Psoas muscle (tissue), 8 donors: ENCODE measurements at places on chromosomes 5 and 9. TPM values are rescaled to one million over a fixed set of nuclear protein-coding genes. Genes with fewer than 3 reads are reported as not detected.

IRX2 gene
- total RNA-seq = not detected

BAAT gene
- total RNA-seq = 0.15 TPM

TMEM252 gene
- not detected for total RNA-seq

C5orf58 gene
- total RNA-seq = not detected

ZDHHC11B gene
- 3.5 TPM for total RNA-seq

MZB1 gene
- 1.2 TPM for total RNA-seq

DCTN3 gene
- 109 TPM for total RNA-seq

PHF24 gene
- not detected for total RNA-seq

UBTD2 gene
- 9.1 TPM for total RNA-seq

GRCh38 chr5:89117124-89117644 is 234.2 kb upstream of the MEF2C start:
- DNase-seq = no peak

- DNase-seq = no peak
Measured at GRCh38 chr9:73402081-73403028, 250.7 kb downstream of the ANXA1 start.

DNA sequence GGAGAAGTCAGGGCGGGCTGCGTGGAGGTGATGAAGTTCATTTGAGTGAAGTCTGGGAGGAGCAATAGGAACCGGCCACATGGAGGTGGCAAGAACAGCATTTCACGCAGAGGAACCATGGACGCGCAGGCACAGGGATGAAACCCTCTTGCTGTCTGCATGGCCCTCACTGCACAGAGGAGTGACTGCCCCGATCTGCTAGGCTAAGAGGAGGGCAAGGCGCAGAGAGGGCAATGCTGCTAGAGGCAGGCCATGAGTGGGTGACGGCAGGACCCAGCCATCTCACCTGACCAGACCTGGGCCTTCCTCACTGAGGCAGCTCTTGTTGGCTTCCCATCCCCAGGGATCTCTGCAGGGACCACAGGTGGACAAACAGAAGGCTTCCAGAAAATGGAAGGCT is 90.3 kb downstream of the BARX1 start:
- no peak for DNase-seq

DNA sequence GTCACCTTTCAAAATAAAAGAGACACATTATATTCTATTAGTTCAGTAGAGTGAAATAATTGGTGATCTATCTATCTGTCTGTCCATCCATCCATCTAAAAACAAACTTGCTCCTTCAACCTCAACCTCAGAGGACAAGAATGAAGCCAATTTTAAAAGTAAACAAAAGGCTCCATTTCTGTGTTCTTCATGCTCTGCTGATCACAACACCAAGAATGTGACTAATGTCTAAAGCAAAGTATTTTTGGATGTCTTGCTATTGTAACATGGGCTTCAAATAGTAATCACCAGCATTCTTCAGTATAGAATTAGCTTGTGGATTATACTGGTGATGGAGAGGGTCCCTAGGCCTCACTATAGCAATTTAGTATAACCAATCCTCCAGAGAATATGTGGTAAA is 1304.4 kb downstream of the MAT2B start:
- DNase-seq = no peak

DNA sequence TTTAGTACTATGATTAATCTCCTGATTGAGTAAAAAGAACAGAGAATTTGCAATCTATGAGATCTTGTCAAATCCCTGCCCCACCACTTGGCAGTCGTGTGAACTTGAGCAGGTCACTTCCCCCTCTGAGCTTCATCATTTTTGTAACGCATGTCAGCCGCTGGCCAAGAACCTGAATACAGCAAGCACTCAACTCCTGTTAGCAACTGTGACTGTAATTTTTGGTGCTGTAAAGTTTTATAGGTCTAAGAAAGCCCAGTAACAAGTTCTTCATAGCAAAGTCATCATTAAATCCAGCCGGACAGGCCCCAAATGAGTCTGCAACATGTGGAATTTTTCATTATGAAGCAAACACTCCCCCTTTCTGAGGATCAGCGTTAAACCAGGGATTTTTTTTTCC is 49.4 kb downstream of the DRD1 start:
- DNase-seq = no peak

DNA sequence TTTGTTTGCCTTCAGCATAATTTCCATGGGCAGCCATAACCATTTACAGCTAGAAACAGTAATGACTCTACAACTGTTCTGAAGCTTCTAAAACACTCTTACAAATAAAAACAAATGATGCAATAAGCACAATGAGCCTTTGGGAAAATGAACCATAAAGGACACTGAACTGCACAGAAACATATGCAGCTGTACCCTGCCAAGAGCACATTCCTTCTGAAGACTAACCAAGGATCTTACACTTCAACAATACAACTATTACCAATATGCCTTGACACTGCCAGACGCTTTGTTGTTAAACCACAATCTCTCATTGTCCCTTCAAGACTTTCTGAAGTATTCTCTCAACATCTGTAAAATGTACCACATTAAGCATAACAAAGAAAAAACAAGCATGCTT is 104.2 kb upstream of the HMHB1 start:
- no peak for DNase-seq

DNA sequence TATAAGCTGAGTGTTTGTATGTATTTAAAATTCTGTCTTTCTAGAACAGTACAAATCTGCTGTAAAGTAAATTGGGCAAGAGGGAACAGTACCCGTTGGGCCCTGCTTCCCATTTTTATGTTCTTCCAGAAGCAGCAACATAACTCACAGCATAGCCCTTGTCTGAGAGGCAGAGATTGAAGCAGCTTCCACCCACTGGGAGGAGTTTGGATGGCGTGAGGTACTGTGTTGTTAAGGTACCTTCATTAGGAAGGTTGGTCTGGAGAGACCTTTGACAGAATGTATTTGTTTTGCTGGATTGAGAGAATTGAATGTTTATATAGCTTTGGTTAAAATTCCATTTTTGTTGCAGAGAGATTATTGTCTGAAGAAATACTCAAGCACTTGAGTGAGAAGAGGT is 24.8 kb downstream of the RAI14 start:
- no peak for DNase-seq

GRCh38 chr9:7784472-7784871 is 15.1 kb downstream of the DMAC1 start:
- no peak for DNase-seq

DNA sequence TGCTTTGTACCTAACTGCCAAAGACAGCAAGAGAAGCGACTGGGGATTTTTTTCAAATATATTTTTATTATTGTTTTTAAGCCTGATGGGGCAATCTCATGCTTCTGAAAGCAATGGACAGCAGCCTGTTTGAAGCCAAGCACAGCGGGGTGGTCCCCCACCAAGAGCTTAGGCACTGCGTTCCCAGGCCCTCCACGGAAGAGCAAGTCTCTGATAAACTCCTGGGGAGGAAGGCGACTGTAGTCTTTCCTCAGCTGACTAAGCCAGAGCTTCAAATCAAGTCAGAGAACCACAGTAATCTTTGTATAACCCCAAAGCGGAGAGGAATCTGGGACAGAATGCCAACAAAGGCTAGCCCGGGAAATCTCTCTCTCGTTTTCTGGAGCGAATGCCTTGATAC is 54.4 kb downstream of the ARSB start:
- no peak for DNase-seq

DNA sequence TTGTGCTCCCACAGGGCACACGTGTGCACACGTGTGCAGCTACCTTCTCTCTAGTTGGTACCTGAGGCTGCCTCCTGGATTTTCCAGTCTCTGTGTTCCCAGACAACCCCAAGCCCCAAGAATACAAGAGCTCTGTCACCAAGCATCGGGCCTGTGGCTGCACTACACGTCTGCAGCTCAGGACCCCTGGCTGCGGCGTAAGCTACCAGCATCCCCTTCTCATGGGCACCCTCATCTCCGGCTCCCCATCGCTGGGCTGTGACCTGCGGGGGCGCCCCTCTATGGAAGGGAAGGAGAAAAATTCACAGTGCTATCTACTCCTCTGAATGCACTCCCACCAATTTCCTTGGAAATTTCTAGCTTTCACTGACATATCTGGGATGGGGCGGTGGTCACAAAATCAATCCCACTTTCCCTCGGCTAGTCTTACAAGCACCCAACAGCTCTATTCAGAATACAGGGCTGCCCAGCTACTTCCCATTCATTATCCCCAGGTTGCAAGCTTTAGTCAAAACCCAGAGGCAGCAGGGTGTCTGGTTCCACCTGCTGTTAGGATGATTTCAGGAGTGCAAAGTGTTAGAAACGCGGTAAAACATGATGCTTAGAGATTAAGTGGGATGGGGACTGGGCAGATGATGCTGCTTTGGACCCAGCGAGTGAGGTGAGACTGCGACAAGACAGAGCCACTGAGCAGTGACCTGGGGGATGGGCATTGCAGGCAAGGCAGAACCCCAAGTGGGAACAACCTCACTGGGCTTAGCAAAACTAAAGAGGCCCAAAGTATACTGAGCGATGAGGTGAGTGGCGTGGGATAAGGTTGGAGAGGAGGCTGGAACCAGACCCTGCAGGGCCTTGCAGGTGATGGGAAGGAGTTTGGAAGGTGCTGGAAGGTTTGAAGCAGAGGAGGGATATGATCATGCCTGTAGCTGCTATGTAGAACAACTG is 121.7 kb downstream of the KCNIP1 start:
- no peak for DNase-seq

GRCh38 chr9:129289883-129290282 is 111.8 kb upstream of the IER5L start:
- no peak for DNase-seq

GRCh38 chr9:135359764-135360163 is 119.8 kb upstream of the PPP1R26 start:
- no peak for DNase-seq

DNA sequence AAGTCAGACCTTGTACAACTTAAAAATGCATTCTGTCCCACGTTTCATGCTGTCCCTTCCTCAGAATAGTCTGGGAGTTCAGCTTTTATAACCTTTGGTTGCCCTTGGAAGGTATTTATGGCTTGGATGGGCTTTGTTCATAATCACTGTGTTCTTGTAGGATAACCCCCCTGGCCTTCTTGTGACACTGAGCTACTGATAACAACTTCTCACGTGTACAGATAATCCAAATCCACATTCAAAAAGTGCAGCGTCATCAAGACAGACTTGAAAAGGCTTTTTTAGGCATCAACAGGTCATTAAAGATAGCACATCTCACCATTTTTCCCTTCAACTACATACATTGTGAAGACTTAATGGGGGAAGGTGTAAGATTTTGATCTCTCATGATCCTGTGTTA is 42.0 kb downstream of the SLC1A3 start:
- DNase-seq = no peak

GRCh38 chr5:10319202-10319851 is 11.6 kb upstream of the CMBL start:
- DNase-seq = peak; percentile 31
